ENCODE measurements at places on chromosomes 6 and 20.

DNA sequence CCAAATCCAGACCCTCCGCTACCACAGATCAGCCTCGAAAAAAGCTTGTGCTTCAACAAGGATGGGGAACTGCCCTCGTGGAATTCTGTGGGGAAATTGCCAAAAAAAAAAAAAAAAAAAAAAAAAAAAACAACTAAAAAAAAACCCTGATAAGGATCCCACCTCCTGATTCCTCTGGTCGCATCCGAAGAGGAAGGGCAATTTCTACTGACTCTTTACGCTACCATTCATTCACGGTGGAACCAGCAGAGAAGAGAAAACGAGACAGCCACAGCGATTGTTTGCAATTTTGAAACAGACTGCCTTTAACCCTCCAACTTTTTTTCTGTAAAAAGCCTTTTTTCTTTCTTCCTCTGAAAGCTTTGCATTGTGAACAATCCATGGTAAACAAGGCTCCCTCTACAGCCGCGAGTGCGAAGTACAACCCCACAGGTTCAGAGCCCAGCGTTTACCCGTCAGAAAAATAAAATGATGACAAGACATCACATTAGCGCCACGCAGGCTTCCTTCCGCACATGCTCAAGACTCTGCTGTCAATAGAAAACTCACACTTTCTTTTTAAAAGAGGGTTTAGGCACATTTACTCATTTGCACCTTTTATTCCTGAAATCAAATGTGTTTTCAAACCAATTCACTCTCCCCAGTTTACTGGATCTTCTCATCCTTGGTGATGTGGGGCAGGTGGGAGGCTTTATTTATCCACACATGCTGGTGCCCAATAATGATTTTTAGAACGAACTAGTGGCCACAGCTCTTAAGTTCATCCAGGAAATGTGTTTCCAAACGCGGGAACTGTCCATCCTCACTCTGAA is 100.0 kb downstream of the NOL4L start:
- DNase-seq = peak; percentile 94

DNA sequence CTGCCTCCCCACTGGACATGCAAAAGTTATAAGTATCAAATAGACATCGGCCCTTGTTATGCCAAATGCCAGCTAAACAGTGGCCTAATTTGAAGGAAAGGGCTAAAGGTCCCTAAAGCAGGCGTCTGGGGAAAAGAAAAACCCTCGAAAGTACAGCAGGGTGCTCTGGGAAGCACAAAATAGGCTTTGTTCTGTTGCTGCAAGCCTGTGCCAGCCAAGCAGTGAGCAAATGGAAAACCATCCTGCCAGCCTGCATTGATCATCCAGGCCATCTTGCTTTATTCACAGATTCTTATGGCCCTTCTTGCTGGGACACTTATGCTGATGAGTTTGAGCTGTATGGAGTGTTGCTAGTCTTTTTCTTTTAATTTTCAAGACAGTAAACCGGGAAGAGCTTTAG is 62.2 kb upstream of the PLEKHG1 start:
- DNase-seq = no peak

DNA sequence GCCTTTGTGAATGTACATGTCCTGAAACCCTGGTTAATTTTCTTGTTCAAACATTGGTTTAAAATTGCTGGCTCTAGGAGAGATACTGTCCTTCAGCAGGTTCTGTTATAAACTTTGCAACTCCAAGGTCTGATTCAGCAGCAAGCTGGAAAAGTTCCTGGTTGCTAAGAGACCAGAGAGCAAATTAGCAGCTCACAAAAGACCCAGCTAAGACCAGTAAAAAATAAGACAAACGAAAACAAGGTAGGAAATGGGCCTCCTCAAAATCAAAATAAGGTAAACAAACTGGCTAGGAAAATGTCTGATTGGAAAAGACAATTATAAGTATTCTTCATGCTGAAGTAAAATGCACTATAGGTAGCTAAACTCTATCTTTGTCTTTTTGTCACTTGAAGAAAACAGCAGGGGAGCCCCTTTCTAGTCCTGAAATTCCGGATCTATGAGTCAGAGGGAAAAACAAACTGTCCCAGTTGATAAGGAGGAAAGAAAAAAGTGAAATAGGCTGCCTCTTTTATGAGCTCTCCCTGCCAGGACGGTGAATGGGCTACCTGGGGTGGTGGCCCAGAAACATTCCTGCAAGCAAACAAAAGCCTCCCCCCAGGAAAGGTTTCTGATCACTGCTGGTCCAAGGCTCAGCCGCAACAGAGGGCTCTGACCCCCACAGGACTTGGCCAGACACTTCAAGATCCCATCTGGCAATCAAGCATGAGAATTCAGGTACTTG is 41.6 kb downstream of the UNC5CL start:
- DNase-seq = peak; percentile 39

DNA sequence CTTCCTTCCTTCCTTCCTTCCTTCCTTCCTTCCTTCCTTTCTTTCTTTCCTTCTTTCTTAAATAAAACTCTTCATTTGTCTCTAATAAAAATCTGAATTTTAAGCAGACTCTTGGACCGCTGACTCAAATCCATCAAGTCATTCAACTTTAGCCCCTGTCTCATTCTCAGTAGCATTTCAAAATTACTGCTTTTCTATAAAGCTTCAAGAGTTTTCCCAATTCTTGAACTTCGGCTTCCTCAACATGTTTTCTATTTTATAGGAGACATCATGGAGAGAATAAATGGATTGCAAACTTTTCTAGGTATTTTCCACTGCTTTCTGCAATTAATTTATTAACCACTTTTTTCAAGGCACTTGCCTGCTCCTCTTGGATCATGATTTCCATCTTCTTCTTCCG is 497.1 kb upstream of the GJE1 start:
- no peak for DNase-seq

DNA sequence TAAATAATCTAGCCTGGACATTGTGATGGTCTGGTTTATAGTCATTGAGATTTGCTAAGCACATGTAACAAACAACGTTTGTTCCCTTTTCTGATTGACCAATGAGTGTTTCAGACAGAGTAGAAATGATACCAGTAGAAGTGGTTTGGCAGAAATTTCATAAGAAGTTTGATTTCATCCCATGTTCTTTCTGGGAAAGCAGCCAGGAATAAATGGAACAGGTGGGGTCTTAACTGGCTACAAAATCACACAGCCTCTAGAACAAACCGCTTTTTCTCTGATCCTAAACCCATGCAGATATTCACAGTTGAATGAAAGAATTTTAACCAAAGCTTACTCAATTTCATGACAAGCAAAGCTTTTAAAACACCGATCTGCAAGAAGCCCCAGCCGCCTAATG is 227.5 kb downstream of the UST start:
- DNase-seq = no peak

GRCh38 chr20:62127799-62128198 is 5.5 kb downstream of the LSM14B start:
- no peak for DNase-seq

GRCh38 chr6:102051720-102052119 is 658.2 kb downstream of the GRIK2 start:
- no peak for DNase-seq

DNA sequence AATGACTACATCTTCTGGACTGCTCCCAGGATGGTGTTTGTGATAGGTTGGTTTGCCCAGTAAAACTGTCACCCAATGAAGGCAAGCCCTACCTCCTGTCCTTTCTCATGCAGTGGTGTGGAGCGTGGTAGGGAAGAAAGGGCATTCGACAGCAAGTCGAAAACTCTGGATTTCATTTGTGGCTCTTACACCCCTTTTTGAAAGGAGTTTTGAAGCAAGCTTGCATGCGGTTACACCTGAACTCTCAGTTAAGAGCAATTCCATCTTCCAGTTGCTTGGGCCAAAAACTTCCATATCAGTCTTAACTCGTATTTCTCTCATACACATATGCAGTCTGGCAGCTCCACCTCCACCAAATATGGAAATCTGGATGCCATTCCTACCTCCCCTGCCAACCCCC is 19.7 kb upstream of the SLC22A2 start:
- no peak for DNase-seq

DNA sequence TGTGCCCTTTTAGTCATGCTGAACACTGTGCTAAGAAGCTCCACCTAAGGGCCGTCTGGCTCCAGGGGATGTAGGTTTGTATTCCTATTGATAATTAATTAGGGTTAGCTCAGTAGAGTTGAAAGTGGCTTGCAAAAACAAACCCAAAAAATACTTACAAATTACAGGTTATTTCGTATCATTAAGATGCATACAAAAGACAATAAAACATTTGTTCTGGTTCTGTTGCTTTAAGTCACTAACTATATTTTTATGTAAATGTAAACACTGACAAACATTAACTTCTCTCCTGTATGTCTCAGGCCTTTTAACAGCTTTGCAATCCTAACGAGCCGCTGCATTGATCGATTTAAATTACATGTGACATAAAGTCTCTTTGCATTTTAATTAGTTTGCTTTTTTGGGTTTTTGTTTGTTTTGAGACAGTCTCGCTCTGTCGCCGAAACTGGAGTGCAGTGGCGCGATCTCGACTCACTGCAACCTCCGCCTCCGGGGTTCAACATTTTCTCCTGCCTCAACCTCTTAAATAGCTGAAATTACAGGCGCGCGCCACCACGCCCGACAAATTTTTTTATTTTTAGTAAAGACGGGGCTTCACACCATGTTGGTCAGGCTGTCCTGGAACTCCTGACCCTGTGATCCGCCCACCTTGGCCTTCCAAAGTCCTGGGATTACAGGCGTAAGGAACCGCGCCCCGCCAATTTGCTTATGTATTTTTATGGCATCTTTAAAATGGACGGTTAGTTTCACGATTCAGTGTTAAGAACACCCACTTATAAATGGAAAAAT is 110.9 kb downstream of the HFE start:
- peak; percentile 58 for DNase-seq

GRCh38 chr20:16583474-16583873 is 10.2 kb upstream of the KIF16B start:
- DNase-seq = no peak

DNA sequence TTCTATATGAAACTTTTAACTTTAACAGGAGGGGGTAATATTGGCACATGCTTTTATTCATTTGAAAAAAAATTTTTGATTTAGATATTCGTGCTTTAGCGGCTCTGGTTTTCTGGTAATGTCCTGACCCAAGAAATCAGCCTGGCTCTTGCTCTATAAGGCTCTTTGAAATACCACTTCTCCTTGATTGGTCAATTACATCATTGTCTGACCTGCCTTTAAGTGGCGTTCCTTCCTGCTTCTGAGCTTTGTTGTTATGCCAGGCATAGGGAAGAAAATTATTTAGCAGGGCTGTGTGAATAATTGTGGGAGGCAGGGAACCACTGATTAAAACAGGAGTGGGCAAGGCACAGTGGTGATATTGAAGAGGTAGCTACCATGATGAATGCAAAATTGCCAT is 3.9 kb downstream of the RNF144B start:
- no peak for DNase-seq

DNA sequence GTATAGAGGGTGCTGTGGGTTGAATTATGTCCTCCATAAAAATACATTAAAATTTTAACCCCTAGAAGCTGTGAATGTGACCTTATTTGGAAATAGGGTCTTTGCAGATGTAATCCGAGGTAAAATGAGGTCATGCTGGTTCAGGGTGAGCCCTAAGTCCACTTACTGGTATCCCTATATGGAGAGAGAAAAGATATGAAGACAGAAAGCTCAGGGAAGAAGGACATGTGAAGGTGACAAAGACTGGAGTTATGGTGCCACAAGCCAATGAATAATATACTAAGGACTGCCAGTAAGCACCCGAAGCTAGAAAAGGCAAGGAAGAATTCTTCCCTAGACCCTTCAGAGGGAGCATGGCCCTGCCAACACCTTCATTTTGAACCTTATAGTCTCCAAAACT is 50.2 kb downstream of the PLN start:
- no peak for DNase-seq

DNA sequence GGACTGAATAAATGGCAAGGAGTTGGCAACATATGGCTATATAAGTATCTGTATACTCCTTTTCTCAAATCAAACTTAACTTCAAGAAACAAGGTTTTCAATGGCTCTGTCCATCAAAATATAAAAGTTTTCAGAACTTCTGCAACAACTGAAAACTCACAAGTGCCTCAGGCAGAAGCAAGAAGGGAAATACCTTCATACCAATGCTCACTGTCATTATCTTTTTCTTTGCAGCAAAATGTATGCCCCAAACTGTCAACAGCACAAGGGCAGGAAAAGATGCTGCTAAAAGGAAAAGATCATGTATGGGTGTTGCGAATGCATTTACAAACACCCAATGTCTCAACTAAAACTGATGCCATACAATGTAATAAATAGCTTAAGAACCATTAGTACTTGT is 45.9 kb downstream of the PTPRK start:
- DNase-seq = peak; percentile 47

DNA sequence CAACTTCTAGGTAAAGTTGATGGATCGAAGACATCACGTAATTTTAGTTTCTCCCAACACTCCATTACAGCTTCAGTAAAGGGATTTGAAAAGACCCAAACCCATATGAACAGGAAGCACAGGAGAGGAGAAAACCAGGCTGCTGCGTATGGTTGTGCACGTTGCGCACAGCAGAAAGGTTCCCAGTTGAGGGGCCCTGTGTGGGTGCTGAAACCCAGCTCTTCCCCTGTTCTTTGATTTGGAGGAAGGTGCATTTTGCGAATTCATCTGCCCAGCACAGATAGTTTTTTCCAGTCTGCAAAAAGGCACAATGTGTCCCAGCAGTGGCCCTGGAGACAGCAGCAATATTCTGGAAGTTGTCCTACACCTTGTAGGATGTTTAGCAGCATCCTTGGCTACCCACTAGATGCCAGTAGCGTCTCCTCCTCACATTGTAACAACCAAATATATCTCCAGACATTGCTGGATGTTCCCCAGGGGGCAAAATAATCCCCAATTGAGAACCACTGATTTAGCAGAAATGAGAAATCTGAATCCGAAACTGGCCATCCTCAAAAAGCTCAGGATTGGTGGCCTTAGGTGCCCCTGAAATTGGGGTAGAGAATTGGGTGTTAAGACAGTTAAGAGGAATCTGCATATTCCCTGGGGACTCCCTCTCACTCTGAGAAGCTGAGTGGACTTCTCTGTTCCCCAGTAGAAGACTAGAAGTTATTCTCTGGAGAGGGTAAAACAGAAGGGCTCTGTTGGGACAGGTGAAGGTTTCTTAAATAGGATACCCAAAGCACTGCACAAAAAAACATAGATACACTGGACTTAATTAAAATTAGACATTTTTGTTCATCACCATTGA is 12.2 kb downstream of the SUN5 start:
- DNase-seq = no peak

- DNase-seq = peak; percentile 39
Measured at GRCh38 chr6:138287144-138287955, 69.1 kb upstream of the PBOV1 start.

- no peak for DNase-seq
Measured at GRCh38 chr6:114471450-114471849, 128.6 kb upstream of the HS3ST5 start.

- no peak for DNase-seq
Measured at GRCh38 chr20:57779401-57780003, 69.7 kb upstream of the PMEPA1 start.
